Hematopoietic multipotent progenitor cell treated with erythropoietin and hydrocortisone succinate and interleukin-3 and kit ligand, for 4 days (in vitro differentiated cells): ENCODE measurements at places on chromosomes 12 and 14.
A peak's percentile ranks its signal among the peaks of the same experiment; 100 is the strongest.

- DNase-seq = no peak
Measured at GRCh38 chr12:45220363-45220931, 4.6 kb downstream of the ANO6 start.

- DNase-seq = peak; percentile 57
Measured at GRCh38 chr12:91577586-91578539, 395.2 kb upstream of the DCN start.

GRCh38 chr12:13444076-13444475 lies 247.6 kb downstream of the EMP1 start:
- DNase-seq = no peak

- DNase-seq = no peak
Measured at GRCh38 chr12:9811621-9812020, 15.7 kb upstream of the KLRF1 start.
